ENCODE measurements at places on chromosomes 5 and 9.

- no peak for DNase-seq
Observed at GRCh38 chr5:91119981-91120850, 262.9 kb downstream of the ARRDC3 start.

DNA sequence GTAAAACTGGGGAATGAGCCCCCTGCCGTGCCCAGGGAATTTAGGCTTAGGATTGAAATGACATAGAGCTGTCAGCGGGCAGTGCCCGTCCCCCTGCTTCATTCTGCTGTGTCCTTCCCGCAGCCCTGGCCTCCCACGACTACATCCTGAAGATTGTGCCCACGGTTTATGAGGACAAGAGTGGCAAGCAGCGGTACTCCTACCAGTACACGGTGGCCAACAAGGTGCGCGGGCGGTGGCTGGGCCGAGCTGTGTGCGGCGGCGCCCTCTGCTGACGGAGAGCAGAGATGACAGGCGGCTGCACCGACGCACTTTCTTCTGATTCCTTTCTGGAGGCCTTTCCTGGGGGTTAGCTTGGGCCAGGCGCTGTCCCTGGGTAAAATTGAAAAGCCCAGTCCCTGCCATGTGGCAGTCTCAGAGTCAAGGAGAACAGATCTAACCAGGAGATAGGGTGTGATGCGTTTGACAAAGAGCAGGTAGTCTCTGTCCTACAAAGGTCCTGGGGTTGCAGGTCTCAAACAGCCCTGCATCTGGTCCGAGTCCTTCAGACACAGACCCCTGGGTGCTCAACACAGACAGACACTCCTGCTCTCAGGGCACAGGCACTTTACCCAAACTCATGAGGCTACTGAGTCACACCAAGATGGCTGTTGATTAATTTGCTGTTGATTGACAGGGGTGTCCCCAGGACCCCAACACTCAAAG is 26.8 kb upstream of the RPL26L1 start:
- peak; percentile 88 for DNase-seq

DNA sequence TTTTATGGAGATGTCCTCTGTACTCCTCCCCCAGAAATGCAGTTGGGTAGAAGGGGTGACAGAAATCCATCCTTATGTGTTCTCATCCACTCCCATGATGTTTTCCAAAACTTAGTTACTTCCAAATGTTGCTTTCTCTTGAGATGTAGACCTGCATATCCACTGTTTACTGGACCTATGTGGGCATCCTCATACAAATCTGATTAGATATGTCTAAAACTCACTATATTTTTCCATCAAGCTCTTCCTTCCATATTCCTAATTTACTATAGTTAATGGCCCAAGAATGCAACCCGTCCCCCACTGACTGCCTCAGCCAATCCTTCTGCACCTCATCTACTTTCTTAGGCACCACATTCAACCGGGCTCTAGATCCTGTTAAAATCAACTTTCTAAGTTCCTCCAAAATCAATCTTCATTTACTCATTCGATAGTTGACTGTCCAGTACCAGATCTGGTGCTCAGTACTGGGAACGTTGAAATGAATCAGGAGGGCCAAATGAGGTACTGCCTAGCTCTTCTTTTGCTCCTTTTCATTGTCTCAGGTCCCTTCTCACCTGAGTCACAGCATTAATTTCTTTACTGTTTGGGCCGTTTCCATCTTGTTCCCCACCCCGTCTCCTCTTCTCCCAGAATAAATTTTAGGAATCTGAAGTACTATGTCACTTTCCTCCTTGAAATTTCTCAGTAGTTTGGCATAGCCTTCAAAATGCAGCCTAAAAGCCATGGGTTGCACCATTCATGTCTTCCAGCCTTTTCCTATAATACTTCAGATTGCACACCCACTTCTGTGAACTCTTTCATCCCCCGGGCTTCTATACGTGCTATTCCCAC is 7.9 kb downstream of the PLK2 start:
- no peak for DNase-seq

- DNase-seq: no peak
Observed at GRCh38 chr5:56056875-56057274, 62.1 kb upstream of the IL6ST start.

DNA sequence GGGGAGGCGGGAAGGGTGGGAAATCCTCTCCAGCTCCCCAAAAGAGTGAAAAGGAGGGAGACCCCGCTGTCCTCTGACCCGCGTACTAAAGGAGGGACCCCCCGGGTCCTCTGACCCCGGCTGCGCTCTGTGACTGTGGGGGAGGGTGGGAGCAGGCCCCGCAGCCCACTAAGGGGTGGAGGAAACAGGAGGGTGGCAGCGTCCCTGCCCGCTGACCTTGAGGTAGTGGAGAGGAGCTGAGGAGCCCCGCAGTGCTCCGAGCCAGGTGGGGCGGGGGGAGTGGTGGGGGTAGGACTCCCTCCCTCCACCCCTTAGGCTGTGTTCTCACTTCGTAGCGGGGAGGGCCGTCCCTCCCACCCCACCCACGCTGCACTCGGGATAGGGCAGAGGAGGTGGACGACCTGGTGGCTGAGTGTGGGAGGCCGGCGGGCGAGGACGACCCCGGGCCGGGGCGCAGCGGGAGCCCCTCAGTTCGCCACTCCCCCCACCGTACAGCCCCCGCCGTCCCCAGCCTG is 449 bp upstream of the ADCY2 start:
- no peak for DNase-seq

DNA sequence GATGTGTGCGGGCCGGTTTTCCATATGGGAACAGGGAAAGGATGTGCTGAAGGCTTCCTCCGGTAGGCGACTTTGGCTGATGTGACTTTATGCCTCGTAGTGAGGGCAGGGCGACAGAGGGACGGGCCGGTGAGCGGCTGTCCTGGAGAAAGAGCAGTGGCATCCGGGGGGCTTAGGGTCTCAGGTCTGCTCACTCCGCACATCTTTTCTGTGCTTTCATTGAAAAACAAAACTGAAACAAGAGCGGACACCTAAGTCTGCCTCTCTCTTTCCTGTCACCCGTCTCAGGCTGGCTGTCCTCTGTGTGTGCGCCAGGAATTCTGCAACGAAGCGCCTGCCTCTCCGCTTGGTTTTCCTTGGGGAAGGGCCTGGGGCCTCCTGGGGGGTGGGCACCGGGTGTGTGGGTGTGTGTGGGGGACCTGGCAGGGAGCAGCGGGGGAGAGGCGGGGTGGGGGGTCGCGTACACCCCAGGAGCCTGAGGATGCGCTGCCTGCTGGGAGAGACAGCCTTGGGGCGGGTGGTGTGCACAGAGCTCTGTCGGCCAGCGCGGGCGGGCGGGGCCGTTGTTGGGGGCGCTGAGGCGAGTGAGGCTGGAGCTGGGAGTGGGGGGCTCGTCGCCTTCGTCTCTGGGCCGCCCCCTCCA is 580 bp upstream of the PRRX2 start:
- peak; percentile 28 for DNase-seq

DNA sequence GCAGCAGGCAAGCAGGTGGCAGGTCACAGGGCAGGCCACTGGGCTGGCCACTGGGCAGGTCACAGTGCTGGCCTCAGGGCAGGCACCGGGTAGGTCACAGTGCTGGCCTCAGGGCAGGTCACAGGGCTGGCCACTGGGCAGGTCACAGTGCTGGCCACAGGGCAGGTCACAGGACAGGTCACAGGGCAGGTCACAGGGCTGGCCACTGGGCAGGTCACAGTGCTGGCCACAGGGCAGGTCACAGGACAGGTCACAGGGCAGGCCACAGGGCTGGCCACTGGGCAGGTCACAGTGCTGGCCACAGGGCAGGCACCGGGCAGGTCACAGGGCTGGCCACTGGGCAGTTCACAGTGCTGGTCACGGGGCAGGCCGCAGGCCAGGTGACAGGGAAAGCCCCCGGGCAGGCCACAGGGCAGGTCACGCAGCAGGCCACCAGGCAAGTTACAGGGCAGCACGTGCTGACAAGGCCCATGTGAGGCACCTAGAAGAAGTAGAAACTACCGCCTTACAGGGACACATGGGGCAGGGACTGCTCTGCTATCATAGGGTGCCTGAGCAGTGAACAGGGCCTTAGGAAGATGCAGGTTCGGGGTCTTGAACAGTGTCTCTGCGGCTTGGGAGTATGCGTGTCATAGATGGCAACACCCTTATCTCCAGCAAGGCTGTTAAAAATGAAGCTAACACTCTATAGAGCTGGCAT is 18.6 kb upstream of the MED10 start:
- no peak for DNase-seq

GRCh38 chr5:151897896-151898295 is 26.8 kb downstream of the GLRA1 start:
- DNase-seq: no peak

DNA sequence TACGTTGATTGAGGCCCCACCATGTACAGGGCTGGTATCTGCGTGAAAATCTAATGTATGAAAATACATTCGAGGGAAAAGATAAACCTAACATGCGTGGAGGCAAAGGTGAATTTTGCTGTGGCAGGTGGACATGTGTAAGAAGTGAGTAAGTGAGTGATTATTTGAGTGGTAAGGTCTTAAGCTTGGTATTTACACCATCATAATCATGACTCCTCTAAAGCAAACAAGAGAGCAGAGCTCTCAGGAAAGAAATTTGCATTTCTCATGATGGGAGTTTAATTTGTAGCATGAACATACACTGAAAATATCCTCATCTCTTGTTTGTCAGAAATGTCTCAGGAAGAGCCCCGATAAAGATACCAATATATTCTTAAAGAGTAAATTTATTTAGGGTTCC is 260.6 kb downstream of the PSAT1 start:
- DNase-seq: peak; percentile 57

DNA sequence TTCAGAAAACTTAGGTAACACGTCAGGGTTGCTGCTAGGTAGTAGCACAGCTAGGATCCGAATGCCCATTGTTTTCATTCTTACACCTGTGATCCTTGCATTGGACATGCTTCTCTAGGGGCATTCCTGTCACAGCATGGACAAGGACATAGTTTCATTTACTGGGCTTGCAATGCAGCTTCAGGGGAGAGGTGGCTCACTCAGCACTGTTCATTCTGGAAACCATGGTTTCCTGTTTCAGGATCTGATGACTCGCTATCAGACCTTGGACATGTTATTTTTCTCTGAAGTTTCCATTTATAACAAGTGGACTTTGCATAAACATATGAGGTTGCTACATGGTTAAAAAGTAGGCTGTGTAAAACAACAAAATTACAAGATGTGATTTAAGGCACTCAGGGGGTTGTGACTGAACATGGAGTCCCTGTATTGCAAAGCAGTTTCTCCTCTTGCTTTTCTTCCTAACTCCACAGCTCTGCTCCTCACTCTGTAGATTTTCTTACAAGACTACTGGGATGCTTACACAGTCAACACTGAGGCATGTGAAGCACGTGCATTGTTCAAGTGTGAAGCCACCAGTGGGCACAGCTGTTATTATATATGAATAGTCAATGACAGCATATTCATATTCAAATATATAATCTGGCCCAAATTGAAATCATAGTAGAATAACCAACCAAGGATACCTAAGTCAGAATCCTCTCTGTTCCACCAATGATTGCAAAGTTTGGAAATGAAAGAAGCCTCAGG is 66.1 kb upstream of the STK32A start:
- peak; percentile 55 for DNase-seq

DNA sequence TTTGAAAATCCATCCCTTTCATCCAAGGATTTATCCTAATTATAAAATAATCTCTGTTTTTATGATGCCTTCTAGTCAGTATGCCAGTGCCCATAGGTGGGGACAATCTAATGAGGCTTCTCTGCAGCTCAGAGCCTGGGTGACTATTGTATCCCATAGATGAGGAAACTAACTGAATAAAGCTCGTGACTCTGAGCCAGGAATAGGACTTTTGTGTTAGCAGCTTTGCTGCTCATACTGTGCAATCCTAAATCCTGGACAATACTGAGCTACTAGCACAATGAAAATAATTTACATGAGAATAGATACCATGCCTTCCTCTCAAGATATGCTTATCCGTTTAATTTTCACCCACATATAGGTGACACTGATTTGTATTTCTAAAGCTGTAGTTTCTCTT is 443.0 kb downstream of the PLK2 start:
- no peak for DNase-seq

DNA sequence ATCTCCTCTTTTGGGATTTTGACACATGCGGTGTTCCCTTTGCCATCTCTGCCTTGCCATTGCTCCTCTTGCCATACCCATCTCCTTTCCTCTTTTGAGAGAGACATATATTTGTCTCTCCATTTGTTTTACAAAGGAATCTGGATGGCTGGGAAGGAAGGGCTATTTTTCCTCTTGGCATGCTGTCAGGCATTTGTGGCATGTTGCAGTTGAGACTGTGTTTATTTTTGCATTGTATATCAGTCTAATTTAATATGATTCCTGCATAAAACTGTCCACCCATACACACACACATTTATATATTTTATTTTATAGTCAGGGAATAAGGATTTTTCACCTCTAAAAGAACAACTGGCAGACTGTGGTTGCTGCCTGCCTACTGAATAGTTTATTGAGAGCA is 1105.8 kb upstream of the SEMA6A start:
- DNase-seq: no peak

DNA sequence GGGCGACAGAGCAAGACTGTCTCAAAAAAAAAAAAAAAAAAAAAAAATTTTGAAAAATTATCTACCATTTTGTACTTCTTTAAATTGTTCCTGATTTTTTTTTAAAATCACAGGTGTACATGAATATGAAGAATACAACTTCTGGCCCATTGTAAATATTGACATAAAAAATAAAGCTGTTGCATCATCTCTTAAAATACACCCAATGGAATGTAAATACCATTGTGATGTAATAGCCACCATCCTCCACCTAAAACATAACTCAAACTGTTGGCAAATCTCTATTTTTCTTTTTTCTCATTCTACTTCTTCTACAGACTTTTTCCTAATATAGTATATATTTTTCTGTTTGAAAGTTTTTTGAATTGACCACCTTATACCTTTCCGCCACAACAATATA is 61.0 kb upstream of the TEX48 start:
- peak; percentile 63 for DNase-seq

DNA sequence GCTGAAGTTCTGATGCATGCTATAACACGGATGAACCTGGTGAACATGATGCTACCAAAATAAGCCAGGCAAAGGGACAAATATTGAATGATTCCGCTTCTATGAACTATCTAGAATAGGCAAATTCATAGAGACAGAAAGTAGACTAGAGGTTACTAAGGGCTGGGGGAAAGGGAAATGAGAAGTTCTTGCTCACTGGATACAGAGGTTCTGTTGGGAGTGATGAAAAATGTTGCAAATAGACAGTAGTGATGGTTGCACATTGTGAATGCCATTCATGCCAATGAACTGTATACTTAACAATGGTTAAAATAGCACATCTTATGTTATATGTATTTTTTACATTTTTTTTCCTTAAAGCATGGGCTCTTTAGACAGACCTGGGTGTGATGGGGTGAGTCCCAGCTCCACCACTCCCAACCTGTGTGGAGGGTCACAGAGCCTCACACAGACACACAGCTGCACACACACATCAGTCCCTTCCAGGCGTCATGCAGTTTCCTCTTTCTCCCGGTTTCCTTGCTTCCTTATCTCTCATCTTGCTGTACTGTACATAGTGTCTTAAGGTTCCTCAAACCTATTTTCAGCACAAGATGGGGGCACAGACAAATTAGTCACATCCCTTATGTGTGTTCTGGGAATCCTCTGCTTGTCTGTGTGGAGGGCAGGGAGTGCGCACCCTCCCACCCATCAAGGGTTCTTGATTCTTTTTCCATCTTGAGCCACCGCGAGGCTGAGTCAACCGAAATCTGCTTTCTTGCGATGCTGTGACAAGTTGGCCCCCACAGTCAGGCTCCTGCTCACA is 192.9 kb downstream of the CRB2 start:
- DNase-seq: no peak

- no peak for DNase-seq
Observed at GRCh38 chr5:156589946-156590216, 260.2 kb upstream of the PPP1R2B start.

Measured in DMS53 (cell line).